ENCODE measurements at places on chromosomes 1 and 21.

DNA sequence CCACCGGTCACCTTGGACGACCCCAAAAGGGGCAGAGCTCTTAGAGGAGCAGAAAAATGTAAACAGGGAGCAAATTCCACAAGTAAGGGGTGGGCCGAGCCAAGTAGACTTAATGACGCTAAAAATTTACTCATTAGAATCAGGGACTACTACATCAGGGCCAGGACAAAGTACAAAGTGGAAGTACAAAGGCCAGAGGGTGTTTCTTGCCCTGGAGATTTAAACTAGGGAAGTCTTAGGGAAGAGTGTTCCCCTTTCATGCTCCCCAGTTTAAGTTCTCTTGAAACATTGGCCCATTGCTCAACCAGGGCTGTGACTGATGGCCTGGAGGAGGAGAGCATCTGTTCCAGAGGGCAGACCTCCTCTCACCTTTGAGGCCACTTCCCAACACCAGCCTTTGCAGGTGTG lies 48.6 kb downstream of the BACH1 start:
- no peak for DNase-seq

- no peak for DNase-seq
Observed at GRCh38 chr1:212410231-212410820, 4.4 kb downstream of the PACC1 start.

DNA sequence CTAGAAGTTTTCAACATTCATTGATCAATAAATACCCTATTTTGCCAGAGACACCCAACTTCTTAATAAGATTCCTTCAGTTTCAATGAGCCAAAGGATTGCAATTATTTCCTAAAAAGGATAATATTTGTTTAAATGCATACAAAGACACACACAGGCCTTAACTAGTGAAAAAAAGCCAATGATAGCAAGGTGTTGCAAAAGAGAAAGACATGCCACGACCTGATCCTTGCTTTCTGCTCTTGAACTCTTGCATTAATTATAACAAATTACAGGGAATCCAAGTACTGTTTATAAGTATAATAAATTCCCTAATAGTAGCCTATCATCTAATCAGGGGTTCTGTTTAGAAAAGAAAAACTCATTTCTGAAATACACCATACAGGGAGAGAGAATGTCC lies 131.1 kb downstream of the PTPN14 start:
- no peak for DNase-seq

DNA sequence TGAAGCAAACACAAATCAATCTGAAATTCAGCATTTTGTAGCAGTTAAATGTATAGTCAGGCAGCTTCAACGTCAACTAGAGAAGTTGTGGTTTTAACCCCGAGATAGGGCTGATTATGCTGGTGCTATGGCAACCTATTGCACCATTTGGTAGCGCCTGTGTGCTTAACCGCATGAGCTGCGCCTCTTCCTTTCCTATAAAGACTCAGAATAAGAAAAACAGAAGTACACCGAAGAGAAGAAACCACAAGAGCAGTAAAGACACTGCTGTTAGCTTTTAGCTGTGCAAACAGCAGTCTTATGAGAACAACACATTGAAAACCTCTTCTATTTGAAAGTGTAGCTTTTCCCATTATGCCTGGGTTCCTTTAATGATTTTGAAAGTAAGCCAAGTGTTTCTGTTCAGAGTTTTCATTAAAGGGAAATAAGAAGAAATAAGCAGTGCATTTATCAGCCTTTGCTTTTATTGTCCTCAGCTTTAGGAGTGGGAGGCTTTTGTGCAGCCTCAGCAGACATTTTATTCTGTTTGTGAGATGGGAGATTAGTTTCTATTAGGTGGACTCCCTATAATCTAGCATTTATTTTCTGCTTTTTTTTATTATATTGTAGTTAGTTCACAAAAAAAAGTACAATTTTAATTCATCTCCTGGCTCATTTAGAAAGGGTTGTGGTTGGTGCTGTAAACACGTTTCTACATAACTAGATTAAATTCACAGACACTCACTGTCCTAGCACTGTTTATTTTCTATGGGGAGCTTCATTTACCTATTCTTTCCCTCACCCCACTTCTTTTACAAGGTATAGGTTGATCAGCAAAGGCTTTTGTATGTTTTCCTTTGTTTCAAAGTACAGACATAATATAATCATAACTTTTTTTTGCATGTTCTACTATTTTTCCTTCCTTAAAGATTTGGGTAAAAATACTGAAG lies 43.3 kb downstream of the PTPRC start:
- DNase-seq, result peak; percentile 34

DNA sequence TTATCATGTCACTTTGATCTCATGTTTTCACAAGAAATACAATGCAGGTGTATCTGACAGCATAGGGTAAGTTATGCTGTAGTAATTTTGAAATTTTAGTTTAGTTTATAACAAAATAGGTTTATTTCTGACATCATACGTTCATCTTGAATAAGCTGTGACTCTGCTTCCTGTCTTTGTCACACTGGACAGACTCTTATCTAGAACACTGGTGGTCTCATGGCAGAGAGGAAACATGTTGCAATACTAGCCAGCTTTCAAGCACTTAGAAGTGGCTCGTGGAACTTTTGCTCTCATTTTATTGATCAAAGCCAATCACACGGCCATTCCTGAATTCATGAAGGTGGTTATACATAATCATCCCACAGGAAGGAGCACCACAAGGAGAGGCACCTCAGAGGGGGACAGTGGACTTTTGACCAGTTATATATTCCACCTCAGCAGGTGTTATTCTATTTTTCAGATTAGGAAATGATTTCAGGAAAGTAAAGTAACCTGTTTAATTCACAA lies 46.5 kb downstream of the CYP2J2 start:
- no peak for DNase-seq

Data from SK-N-DZ (cell line).